Cerebellum (tissue), 4 donors: ENCODE measurements at places on chromosomes 7 and 10. TPM values are rescaled to one million over a fixed set of nuclear protein-coding genes. Genes with fewer than 3 reads are reported as not detected.
A peak's percentile ranks its signal among the peaks of the same experiment; 100 is the strongest.

GJC3 gene
- total RNA-seq = not detected

SGCE gene
- total RNA-seq = 118 TPM

DNA sequence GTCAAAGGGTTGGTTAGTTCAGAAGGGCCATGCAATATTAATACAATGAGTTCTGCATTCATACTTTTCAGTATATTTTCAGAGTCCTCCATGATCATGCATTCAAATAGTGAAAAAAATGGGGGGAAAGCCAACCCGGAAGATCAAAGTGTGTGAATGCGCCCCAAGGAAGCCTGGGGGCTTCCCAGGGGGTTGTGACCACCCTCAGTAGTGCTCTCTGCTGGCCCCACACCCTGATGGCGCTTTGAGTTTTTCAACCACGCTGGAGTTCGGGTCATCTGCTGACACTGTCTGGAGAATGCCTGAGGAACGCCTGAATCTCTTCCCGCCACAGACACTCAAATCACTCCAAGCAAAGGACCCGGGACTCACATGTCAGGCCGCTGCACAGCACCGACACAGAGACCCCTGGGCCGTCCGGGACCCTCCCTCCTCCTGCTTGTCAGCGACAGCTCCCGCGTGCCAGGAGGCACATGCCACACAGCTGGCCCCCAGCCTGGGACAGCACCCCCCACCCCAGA, 1.0 kb downstream of the TNS3 start:
- no peak for DNase-seq

AGAP5 gene
- 9.6 TPM for total RNA-seq

- DNase-seq = no peak
Observed at GRCh38 chr7:88322151-88322550, 15.5 kb upstream of the STEAP4 start.

GRCh38 chr7:55524558-55525310, 47.6 kb downstream of the VOPP1 start:
- peak; percentile 50 for DNase-seq

- no peak for DNase-seq
Observed at GRCh38 chr7:134724606-134725005, 54.8 kb upstream of the CALD1 start.

DNA sequence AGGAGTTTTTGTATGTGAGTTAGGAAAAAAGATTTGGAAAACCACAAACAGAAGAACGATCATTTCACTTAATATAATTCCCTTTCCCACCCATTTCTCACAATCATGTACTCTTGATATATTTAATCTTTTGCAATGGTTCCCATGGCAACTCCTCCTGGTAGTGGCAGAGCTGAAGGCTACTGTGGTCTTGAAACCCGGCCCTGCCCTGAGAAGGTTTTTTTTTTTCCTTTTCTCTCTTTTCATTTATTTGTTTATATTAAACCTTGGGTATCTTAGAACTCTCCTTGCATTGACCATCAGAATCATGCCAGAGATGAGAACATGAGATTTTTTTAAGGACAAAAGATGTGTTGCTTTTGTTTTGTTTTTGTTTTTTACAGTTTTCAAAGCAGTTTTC, 566.1 kb upstream of the NRP1 start:
- no peak for DNase-seq

- no peak for DNase-seq
Observed at GRCh38 chr7:37686556-37687345, 3.2 kb downstream of the GPR141 start.

DNA sequence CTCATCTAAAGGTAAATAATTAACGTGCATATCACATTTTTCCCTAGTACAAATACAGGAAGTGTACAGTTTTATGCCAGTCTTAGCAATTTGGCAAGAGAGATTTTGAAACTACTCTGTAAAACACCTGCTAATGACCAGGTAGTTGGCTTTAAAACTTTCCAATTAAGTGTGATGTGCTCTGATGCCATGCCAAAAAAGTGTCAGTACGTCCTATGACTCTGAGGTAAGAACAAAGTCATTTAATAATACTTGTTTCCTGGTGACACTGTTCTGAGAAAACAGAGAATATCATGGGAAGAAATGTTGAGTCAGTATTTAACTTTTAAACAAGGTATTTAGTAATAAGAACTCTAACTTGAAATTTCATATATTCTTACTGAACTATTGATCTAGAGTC, 9.6 kb downstream of the PDZD8 start:
- no peak for DNase-seq

FGL2 gene
- 19.1 TPM for total RNA-seq

LRRC61 gene
- 8.2 TPM for total RNA-seq

GRCh38 chr7:55877308-55877707, 9.9 kb upstream of the ZNF713 start:
- no peak for DNase-seq

DNA sequence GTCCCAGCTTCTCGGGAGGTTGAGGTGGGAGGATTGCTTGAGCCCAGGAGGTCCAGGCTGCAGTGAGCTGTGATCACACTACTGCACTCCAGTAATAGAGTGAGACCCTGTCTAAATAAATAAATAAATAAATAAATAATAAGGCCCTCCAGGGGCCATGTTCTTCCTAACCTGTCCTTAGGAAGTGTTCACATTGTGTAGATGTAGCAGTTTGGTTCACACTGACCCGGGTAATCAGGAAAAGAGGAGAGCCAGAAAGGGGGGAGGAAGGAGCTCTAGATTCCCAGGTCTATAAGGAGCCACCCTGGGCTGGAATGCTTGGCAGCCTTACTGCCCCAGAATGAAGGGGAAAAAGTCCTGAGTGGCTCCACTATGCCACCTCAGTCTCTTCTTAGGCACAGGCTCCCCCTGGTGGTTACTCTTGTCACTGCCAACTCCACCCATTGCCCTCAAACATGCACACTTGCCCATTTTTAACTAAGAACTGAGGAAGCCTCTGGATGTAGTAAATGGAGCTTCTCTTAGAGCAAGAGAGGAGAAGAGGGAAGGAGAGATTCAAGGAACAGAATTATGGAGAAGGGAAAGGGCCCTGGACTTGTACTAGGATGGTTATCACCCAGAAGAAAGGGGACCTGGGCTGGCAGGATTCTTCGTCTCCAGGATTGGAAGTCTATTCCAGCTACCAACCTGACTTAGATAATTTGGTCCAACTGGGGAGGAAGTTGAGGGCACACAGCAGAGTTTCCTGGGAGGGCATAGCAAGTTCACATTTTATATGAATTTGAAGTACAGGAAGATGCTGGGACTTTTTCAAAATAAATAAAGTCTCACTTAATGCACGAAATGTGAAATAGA, 7.8 kb downstream of the HPS6 start:
- DNase-seq = peak; percentile 79

CCZ1B gene
- 132 TPM for total RNA-seq

DNA sequence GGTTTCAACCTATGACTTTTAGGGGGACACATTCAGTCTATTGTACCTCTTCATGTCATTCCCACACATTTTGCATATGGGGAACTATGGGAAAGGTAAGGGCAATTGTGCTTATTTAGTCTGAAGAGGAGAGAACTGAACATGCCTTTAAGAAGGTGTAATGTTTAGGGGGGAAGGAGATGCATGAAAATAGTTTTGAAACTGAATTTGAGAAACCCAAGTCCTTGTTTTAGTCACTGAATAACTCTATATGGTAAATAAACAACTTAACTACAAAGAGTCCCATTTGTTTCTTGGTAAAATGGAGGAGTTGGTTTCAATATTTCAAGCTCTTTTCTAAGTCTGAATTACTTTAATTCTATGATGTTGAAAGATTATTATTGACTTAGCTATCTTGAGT, 166.1 kb downstream of the DNAJB9 start:
- no peak for DNase-seq

SLC39A12 gene
- 0.54 TPM for total RNA-seq

DNA sequence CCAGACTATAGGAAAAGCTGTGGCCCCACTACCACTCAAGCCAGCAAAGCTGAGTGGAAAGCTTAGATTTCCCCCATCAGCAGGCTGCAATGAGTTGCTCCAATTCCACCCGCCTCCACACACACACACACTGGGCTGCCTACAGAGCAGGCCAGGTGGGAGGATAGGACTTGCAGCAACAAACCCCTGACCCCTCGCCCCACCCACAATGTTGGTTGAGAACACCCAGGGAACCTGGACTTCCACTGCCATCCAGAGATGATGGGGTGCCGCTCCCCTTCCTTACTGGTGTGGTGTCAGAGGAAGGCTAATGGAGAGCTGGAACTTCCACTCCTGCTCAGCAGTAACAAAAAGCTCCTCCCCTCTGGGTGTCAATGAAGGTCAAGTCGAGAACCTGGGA, 16.8 kb upstream of the PLEKHA1 start:
- no peak for DNase-seq

GRCh38 chr10:80408242-80409101, at the start of gene PRXL2A:
PRXL2A (plus strand) TSS chr10:80408551; CDS start chr10:80420468, 11,917 bp downstream.
- peak; percentile 53 for DNase-seq

DNA sequence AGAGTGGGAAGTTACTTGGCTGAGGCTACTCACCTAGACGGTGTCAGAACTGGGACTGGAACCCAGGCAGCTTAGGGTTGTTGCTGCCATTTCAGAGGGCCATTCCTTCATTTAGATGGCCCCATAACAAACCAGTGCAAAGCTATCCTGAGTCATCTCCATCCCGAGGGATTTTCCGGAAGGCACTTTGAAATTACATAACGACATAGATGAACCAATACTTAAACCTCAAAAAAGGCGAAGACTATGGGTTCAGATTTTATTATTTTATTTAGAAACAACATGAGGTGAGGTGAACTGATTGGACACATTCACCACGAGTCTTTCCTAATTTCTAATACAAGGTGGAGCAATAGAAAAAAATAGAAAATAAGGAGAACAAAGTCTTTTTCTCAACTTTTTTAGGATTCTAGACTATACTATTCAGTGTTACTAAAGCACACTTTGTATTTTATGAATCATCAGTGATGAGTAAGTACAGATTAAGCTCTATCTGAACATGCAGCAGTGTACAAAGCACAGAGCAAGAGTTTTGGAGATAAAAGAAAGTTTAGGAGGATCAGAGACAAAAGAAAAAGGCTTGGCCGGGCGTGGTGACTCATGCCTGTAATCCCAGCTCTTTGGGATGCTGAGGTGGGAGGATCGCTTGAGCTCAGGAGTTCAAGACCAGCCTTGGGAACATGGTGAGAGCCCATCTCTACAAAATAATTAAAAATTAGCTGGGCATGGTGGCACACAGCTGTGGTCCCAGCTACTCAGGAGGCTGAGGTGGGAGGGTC, 79.5 kb upstream of the SVIL start:
- no peak for DNase-seq

- no peak for DNase-seq
Observed at GRCh38 chr7:24764011-24764410, 6.7 kb upstream of the GSDME start.

DNA sequence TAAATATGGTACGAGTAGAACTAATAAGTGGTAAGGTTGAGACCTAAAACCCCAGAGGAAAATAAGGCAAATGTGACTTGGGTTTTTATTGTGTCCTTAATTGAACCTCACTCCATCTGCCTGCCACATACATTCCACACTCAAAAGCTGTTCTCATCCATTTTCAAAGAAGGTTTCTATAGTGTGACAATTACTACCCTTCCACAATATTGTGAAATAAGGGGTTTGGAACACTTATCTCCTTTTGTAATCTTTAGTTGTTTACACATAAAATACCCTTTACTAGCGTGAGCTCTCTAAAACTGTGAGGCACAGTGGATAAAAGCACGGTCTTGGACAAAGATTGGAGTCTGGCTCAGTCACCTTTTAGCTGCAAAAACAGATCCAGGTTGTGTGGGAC, 166.6 kb downstream of the THSD7A start:
- no peak for DNase-seq

CPA4 gene
- 1.00 TPM for total RNA-seq

- peak; percentile 60 for DNase-seq
Observed at GRCh38 chr7:37916673-37917660, at the start of gene SFRP4. SFRP4 (minus strand) TSS chr7:37916817; CDS start chr7:37916537, 280 bp downstream.

DNA sequence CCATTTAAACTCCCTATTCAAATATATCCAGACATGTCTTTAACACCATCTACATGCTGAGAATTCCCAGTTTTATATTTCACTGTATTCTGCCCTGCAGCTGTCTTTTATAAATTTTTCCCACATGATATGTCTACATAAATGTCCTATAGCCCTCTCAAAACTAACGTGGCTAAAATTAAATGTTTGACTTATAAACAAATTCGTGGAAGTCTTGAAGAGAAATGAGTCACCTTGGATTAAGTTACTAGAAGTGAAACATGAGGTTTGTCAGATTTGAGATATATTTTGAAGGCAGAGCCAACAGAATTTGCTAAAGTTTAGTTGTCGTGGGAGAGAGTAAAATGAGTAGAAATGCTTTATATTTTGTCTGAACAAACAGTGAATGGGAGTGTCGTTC, 386.9 kb upstream of the CNTNAP2 start:
- DNase-seq = no peak

GRCh38 chr7:4186513-4186780, 495.6 kb upstream of the FOXK1 start:
- DNase-seq = no peak

DNA sequence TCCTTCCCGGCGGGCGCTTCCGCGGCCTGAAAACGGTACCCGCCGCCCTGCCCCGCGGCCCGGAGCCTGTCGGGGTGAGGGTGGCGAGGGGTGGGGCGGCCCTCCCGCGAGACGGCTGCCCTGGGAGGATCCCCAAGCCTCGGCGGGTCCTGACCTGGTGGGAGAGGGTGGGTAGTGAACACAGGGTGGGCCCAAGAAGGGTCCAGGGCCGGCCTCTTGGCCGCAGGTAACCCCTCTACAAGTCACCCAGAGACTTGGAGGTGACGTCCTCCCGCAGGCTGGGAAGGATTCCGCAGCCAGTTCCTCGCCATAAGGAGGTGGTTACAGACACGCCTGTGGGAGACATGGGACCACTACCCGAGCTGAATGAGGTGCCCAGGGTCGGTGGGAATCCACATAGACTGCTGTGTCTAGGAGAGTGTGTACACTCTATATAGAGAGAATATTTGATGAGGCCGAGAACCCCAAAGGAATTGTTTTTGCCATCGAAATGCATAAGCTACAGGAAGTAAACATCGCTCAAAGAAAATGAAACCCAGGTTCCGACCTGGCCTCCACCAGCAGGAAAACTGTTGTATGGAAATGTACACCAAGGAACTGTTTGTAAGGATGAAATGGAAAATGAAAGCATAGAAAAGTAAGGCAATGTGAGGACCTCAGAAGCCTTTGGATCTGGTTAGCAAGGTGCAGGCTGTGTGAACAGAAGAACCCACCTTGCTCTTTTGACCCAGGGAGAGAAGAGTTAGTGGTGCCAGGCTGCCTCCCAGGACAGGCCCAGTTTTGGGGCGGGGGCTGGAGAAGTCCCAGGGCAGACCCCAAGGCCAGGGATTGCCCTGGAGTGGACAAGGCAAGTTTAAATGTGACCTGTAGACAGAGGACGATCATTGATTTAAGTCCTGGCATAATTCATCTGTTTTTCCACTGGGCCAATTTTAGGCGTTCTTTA, 659 bp downstream of the OPTN start:
- peak; percentile 44 for DNase-seq

MALRD1 gene
- total RNA-seq = 2.3 TPM

GRCh38 chr10:74332398-74332797, 181.4 kb downstream of the ADK start:
- DNase-seq = peak; percentile 5
